CD4-positive, alpha-beta T cell treated with Interleukin-1 beta for 1 hour (primary cell): ENCODE measurements at places on chromosomes 2 and 18.

GRCh38 chr2:109102588-109103233 is 26.3 kb upstream of the SH3RF3 start:
- no peak for DNase-seq

DNA sequence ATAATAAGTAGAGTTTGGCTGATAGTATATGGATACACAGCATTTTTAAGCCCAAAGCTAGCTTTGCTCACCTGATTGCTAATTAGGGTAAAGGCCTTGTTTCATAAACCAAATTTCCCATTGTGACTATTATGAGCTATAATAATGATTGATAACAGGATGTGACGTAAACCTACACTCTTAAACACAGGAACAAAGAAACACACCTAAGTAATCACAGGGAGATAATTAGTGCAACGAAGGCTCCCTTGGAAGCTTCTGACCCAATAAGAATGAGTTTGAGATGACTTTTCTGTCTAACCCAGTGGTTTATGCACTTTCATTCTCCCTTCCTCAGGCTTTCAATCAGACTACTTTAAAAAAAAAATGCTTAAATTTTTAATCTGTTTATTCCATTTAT is 683.2 kb downstream of the SATB2 start:
- no peak for DNase-seq

DNA sequence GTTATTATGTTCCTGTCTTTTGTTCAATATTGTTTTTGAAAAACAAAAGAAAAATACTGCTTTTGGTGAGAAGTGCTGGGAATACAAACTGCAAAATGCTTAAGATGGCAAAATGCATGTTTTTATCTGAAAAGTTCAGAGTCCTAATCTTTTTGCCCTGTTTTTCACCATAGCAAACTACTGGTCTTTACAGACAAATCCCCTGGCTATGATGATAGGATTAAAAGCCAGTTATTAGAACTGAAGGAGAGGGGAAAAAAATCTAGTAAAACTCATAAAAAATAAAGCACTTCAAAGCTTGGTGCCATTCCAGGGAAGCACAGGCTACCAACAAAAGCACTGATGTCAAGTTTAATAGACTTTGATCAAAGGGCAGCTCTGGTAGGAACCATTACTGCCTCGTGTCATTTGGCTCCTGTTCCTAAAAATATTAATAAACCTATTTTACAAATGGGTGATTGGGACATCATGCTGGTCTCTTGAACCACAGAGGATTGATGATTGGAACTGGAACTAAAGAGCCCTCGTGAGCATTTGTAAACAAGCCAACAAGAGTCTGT is 194.7 kb downstream of the RAB3GAP1 start:
- DNase-seq: no peak

GRCh38 chr2:236847023-236847422 is 238.7 kb upstream of the COPS8 start:
- no peak for DNase-seq

DNA sequence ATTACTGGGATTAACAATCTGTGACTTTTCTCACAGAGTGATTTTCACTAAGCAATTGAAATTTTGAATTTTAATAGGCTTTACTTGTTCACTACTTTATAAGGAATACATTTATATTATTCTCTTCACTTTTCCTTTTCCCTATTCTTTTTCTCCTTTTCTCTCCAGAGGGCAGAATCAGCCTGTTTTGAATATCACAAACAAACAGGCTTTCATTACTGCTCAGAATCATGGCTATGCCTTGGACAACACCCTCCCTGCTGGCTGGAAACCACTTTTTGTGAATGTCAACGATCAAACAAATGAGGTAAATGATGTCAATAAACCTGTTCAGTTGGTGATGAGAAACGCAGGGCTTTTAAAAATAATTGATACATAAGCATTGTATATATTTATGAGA is 35.3 kb downstream of the CPS1 start:
- no peak for DNase-seq

- no peak for DNase-seq
Observed at GRCh38 chr2:109210431-109211200, 81.6 kb downstream of the SH3RF3 start.

- DNase-seq: no peak
Observed at GRCh38 chr2:128667391-128667790, 348.7 kb upstream of the HS6ST1 start.

DNA sequence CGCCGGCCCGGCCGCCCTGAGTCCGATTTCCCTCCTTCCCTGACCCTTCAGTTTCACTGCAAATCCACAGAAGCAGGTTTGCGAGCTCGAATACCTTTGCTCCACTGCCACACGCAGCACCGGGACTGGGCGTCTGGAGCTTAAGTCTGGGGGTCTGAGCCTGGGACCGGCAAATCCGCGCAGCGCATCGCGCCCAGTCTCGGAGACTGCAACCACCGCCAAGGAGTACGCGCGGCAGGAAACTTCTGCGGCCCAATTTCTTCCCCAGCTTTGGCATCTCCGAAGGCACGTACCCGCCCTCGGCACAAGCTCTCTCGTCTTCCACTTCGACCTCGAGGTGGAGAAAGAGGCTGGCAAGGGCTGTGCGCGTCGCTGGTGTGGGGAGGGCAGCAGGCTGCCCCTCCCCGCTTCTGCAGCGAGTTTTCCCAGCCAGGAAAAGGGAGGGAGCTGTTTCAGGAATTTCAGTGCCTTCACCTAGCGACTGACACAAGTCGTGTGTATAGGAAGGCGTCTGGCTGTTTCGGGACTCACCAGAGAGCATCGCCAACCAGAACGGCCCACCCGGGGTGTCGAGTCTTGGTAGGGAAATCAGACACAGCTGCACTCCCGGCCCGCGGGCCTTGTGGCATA is 4.6 kb downstream of the SIX2 start:
- DNase-seq: no peak

DNA sequence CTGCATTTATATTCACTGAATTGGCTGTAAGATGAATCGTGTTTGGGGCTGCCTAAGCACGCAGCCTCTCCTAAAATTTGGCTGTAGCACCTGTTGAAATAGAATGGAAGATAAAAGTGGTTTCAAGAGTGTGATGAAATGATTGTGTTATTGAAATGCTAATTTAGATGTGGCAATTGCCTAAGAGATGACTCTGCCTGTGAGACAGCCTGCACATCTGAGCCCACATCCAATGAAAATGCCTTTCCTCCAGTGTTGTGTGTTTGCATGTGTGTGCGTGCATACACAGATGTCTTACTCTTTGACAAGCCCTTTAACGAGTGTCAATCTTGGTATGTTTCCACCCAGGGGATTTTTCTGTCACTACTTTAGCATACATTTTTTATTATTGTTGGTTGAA is 346.9 kb downstream of the MEIS1 start:
- DNase-seq: no peak

DNA sequence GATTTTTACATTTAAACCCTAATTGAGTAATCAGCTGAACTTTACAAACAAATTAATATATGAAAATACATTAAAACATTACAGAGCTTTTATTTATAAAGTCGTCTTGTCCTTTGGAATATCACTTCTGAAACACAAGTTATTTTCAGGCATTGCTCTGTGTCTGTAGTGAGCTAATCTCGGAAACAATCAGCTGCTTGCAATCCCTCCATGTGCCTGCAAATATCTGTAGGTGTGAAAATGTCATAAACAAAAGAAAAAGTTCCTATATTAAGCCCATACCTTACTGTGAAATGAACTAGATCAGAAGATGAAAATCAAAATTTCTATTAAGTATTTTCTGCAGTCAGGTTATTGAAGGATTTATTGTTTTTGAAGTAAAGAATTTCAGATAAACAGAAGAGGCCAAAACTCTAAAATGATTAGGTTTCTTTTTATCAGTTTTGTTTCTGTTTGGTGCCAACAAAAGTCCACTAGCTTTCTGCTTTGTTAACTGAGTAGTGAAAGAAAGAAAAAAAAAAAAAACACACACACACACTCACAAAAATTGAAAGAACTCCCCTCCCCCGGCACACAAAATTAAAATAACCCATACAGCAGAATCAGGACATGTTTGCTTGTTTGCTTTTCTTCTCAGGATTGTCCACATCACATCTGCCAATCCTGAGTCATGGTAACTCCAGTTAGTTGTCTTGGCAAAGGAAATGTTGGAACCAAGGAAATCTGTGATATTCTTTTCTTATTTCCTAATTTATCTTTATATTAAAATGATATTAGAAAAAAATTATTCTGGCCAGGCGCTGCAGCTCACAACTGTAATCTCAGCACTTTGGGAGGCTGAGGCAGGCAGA is 627.0 kb upstream of the SLC39A10 start:
- no peak for DNase-seq

DNA sequence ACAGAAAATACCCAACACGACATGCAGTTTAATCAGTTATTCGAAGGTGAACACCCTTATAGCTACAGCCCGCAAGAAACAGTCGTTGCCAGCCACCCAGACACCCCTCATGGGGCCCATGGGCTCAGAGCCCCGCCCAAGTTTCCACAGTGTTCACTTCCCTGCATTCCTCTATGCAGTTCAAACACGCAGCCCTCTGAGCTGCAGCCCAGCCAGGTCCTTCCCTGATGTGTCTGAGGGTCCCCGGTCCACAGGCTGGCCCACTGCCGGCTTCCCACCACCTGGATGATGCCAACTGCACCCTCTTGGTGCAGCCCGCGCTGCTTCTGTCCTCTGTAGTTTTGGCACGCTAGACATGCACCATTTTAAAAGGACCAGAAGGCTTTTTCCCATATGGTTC is 87.4 kb downstream of the ZNF516 start:
- DNase-seq: no peak

- DNase-seq: peak; percentile 12
Observed at GRCh38 chr2:112004253-112004645, 50.8 kb upstream of the TMEM87B start.

DNA sequence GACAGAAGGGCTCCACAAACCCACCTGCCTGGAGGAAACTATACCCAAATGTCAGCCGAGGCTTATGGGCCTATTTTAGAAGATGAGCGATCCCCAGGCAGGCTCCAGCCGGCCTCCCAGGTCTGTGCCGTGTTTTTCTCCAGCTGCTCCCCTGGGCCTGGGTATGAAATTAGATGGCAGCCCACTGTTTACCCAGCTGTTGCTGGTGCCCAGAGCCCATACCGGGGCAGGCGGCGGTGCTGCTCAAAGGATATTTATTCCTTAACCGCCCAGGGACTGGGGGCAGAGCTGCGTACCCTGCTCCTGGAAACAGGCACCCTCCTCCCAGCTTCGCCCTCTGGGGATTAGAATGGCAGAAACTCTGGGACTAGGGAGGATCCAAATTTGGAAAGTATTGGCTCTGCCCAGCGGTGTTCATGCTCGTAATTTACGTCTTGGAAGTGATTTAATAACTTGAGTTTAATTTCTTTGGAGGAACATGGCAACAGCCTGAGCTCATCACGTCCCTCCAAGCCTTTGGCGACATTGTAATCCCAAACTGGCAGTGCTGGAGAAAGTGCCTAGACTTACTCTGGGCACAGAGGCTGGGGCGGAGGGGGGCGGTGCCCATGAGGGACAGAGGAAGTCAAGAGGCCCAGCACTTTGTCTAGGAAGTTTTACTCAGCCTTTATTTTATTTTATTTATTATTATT is 199.2 kb downstream of the KLHL29 start:
- no peak for DNase-seq

DNA sequence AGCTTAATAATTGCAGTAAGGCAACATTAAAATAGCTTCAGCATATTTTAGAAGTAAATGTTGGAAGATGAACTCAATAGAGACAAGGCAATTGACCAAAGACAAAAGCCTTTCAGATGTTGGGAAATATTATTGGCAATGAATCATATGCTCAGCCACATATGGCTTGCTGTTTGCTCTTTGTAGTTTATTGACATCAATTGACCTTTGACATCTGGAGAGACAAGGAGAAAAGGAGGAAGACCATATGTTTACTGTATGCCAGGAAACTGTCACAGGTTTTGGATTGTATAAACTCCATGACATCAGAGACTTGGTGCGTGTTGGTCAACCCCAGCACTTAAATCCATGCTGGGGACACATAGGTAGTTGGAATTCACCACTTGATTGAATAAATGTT is 60.6 kb upstream of the SLC16A14 start:
- no peak for DNase-seq

GRCh38 chr2:11657646-11658045 is 12.3 kb downstream of the NTSR2 start:
- no peak for DNase-seq

- DNase-seq: no peak
Observed at GRCh38 chr2:239075918-239076758, 228.3 kb downstream of the TWIST2 start.

DNA sequence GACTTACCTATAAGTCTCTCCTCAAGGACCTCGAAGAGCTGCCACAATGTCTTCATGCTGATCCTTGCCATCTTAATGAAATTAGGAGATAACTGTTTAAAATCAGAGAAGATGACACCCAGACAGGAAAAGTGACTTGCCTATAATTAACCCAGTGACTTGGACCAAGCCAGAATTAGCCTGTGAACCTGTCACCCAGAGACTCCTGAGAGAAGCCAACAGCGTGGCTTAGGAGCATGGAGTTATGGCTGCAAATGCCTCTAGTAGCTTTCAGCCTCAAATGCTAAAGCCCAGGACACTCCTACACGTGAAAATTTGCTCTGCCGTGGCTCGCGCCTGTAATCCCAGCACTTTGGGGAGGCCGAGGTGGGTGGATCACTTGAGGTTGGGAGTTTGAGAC is 104.2 kb downstream of the GBX2 start:
- no peak for DNase-seq

DNA sequence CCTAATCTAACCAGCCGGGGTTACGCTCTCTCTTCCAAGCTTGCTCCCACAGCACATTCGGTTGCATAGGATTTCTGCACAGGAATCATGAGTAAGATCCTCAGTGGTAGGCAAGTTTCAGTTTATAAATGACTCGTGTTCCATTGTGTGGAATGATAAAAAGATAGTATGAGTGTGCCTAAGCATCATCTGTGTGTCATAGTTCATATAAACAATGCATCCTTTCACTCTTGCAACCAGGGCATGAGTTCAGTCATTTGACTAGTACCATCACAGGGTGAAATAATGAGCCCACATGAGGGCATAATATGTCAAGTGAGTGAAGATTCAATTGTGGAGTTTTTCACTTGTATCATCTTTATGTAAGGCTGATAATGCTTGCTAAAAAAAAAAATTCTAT is 417.1 kb upstream of the CDH2 start:
- no peak for DNase-seq

DNA sequence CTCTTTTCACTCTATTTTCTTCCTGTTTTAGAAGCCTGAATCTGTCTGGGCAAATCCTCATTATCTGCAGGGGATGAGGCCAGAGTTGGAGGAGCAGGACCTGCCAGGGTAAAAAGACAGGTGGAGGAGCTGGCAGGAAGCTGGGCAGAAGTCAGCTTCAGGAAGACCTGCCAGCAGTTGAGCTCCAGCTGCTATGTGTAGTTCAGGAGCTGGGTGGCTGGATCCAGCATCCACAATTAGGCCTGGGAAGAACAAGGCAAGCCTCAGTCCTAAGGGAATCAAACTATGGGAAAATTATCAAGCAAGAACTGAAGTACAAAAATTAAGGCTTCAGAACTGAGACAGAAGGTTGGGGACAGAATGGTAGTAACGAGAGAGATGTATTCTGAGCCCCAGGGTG is 174.0 kb downstream of the MREG start:
- no peak for DNase-seq

- no peak for DNase-seq
Observed at GRCh38 chr2:109052922-109053321, 63.9 kb upstream of the EDAR start.
